ENCODE measurements at places on chromosomes 13 and 19.

DNA sequence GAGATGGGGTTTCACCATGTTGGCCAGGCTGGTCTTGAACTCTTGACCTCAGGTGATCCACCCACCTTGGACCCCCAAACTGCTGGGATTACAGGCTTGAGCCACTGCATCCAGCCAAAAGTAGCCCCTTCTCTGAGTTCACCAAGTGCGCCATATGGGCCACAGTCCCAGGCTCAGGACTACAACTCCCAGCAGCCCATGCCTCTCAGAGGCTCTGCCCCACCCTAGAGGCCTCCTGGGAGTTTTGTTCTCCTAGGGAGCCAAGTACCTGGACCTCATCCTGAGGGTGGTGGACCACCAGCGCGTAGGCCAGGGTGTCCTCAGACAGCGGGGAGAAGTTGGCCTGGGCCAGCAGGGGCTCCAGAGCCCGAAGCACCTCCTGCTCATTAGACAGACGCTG lies 18.8 kb downstream of the TMEM143 start:
- no peak for DNase-seq

DNA sequence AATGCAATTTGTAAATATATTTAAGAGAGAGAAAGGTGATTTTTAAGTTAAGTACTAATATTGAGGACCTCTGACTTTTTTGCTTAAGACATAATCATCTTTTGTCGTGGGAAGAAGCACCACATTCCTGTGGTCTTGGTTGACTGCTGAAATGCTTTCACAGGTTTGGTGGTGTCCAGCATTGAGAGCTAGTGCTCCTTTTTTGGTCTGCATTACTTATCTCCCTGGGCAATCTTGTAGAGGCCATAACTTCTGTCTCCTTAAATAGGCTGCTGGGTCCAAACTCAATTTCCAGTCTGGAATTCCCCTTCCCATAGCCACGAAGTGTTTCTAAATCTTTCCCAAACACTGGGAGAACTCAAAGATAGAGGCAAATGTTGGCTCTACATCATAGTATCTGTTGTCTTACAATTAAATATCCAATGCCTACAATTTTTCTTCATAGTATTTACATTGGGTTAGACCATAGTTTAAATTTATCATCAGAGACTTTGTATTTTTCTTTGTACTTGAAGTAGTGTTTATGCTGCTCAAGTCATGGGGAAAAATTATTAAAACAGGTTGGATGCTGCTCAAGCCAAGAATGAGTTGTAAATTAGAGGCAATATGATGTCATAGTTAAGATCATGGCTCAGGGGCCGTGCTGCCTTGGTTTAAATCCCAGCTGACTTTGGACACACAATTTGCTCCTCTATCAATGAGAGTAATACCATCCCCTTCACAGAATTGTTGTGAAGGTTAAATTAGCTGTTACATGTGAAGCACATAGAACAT lies 105.6 kb downstream of the POSTN start:
- no peak for DNase-seq

DNA sequence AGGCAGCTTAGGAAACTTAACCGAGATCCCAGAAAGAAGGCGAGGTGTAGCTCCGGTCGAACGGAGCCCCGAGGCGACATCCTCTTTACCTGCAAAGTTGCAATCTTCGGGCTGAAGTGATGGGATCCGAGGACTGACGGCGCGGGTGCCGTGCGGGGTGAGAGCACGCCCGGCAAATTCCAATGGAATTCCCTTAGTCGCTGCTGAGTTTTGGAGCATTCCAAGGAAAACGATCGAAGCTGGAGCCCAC lies 141 bp downstream of the TRPC4 start:
- peak; percentile 68 for DNase-seq

DNA sequence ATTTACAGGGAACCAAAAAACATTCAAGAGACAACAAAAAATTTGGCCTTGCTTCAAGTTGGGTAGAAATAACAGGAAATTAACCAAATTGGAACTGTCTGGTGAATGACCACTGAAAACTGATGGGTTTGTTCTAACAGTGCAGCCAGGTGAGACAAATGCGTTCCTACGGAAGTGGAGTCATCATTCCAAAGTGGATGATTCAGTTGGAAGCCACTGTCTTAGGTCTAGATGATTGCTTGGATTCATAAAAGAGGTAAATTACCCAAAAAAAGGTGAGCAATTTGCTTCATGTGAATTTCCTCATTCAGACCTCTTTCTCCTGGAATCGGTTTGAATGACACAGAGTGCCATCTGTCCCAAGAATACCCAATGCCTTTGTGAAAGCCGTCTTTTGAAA lies 87.1 kb upstream of the IPO5 start:
- no peak for DNase-seq

- peak; percentile 61 for DNase-seq
These were observed 6.8 kb upstream of the ZNF283 start for GRCh38 chr19:43820098-43820883.

GRCh38 chr13:106736941-106737340 lies 169.0 kb upstream of the ARGLU1 start:
- no peak for DNase-seq

DNA sequence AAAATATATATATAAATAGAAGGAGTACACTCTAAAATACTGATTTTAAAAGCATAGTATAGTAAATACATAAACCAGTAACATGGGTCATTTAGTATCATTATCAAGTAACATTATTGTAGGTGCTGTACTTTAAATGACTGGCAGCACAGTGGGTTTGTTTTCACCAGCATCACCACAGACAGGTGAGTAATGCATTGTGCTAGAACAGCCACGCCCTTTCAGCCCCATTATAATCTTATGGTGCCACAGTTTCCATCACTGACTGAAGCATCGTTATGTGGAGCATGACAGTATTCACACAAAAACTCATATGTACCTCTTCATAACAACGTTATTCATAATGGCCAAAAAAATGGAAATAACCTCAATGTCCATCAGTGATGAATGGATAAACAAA lies 88.3 kb downstream of the DHRS12 start:
- DNase-seq = no peak

Data from eye (tissue), 1 donor.